ENCODE measurements at places on chromosomes 5 and 9. TPM values are rescaled to one million over a fixed set of nuclear protein-coding genes. Genes with fewer than 3 reads are reported as not detected.

AGXT2 gene
- not detected for total RNA-seq

SHROOM1 gene
- 8.3 TPM for total RNA-seq

ST6GALNAC4 gene
- 18.1 TPM for total RNA-seq

SHISAL2B gene
- total RNA-seq: not detected

ANKRD31 gene
- total RNA-seq: 0.08 TPM

THBS4 gene
- not detected for total RNA-seq

CYFIP2 gene
- 20.2 TPM for total RNA-seq

DAB2IP gene
- total RNA-seq: 13.6 TPM

SLC44A1 gene
- total RNA-seq: 25.9 TPM

PTGER4 gene
- total RNA-seq: 4.5 TPM

SLC6A18 gene
- not detected for total RNA-seq

POC5 gene
- 12.5 TPM for total RNA-seq

IFNK gene
- not detected for total RNA-seq

TMOD1 gene
- 2.4 TPM for total RNA-seq

TXNDC15 gene
- total RNA-seq: 59.7 TPM

GMCL2 gene
- not detected for total RNA-seq

PCDHB2 gene
- total RNA-seq: 4.1 TPM

MARCOL gene
- not detected for total RNA-seq

C7 gene
- total RNA-seq: not detected

CATSPER3 gene
- total RNA-seq: 0.42 TPM

CCNJL gene
- 12.3 TPM for total RNA-seq

FBXL7 gene
- 1.8 TPM for total RNA-seq

SLCO6A1 gene
- not detected for total RNA-seq

TRIM23 gene
- 7.2 TPM for total RNA-seq

IFNA6 gene
- total RNA-seq: not detected

FSTL4 gene
- total RNA-seq: 4.1 TPM

FGFR4 gene
- total RNA-seq: 22.7 TPM

SPATA31D4 gene
- total RNA-seq: not detected

FOXD4L3 gene
- not detected for total RNA-seq

PCDHGA9 gene
- total RNA-seq: 0.08 TPM

AK1 gene
- 83.4 TPM for total RNA-seq

FAM153A gene
- total RNA-seq: not detected

PHF24 gene
- 0.08 TPM for total RNA-seq

ST8SIA4 gene
- 0.58 TPM for total RNA-seq

TMEFF1 gene
- 1.3 TPM for total RNA-seq

CXCL14 gene
- 0.10 TPM for total RNA-seq

CCL27 gene
- total RNA-seq: not detected

ARL14EPL gene
- 0.35 TPM for total RNA-seq

C1QTNF3 gene
- not detected for total RNA-seq

FAM53C gene
- 20.0 TPM for total RNA-seq

Data from A549 treated with GW870086 at 1 μM for 4 hours (cell line).